ENCODE measurements at places on chromosomes 2 and 18.

DNA sequence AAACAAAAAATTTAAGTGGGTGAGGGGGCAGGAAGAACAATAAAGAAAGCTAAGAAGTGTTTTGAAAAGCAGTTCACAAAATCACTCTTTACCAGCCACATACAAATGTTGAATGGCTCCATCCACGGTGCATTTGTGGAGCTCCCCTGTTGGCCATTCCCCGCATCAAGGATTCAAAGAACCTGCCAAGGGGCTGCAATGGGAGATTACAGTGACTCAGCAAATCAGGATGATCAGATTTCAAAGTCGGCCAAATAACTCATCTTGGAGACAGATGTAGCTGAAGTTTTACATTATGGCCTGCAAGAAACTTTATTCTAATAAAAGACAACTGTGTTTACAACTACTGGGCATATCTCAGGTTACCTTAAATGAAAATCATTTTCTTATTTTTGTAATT is 26.9 kb downstream of the COL4A3 start:
- no peaks in the 10 kb centered on the region for H3K27me3 ChIP-seq
- no peak overlapping the region for H3K4me3 ChIP-seq
- H3K36me3 ChIP-seq, result no peaks in the 10 kb centered on the region

GRCh38 chr2:6943971-6944370 is 26.8 kb downstream of the RNF144A start:
- peaks cover 20% of the 10 kb centered on the region for H3K4me1 ChIP-seq
- no peaks in the 10 kb centered on the region for H3K27me3 ChIP-seq
- no peak for DNase-seq
- no peak overlapping the region for H3K27ac ChIP-seq
- H3K4me3 ChIP-seq, result no peak overlapping the region

GRCh38 chr2:37142546-37142945 is 14.2 kb downstream of the EIF2AK2 start:
- H3K36me3 ChIP-seq, result peaks cover 13% of the 10 kb centered on the region
- no peak overlapping the region for H3K4me3 ChIP-seq
- H3K4me1 ChIP-seq, result no peaks in the 10 kb centered on the region
- no peak for DNase-seq

DNA sequence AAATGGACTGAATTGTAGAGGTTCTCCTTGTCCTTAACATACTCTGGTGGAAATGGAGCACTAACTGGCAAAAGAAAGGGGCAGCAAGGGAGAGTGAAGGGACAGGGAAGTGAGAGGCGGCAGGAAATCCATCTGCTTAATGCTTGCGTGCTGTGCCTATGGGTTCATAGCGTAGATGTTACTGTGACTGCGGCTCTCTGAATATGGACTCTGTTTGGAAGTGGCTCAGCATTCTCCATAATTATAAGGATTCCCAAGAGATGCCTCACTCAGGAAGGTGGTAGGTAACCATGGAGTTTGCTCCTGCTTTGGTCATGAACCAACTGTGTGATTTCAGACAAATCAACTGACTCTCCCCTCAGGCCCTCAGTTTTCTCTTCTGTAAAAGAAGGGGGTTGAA is 50.0 kb downstream of the MYO3B start:
- H3K4me1 ChIP-seq, result peaks cover 17% of the 10 kb centered on the region
- H3K27ac ChIP-seq, result no peak overlapping the region
- H3K27me3 ChIP-seq, result no peaks in the 10 kb centered on the region
- H3K4me3 ChIP-seq, result no peak overlapping the region

- H3K27me3 ChIP-seq, result peaks cover 6% of the 10 kb centered on the region
- peak; percentile 53 for DNase-seq
- H3K4me3 ChIP-seq, result no peak overlapping the region
- no peaks in the 10 kb centered on the region for H3K4me1 ChIP-seq
- H3K36me3 ChIP-seq, result no peaks in the 10 kb centered on the region
- H3K27ac ChIP-seq, result no peak overlapping the region
These were observed 20.0 kb upstream of the RESP18 start for GRCh38 chr2:219352448-219353023.

- no peaks in the 10 kb centered on the region for H3K27me3 ChIP-seq
- H3K36me3 ChIP-seq, result no peaks in the 10 kb centered on the region
- no peak overlapping the region for H3K27ac ChIP-seq
These were observed 470.9 kb upstream of the SPHKAP start for GRCh38 chr2:228652366-228652765.

GRCh38 chr18:78701771-78702396 is 277.7 kb upstream of the SALL3 start:
- H3K4me1 ChIP-seq, result no peaks in the 10 kb centered on the region
- DNase-seq, result no peak
- H3K36me3 ChIP-seq, result no peaks in the 10 kb centered on the region
- no peak overlapping the region for H3K27ac ChIP-seq
- H3K4me3 ChIP-seq, result no peak overlapping the region
- no peaks in the 10 kb centered on the region for H3K27me3 ChIP-seq

- no peak for DNase-seq
- H3K27me3 ChIP-seq, result no peaks in the 10 kb centered on the region
- no peak overlapping the region for H3K27ac ChIP-seq
- H3K36me3 ChIP-seq, result no peaks in the 10 kb centered on the region
- H3K4me3 ChIP-seq, result no peak overlapping the region
These were observed 8.8 kb downstream of the RAB1A start for GRCh38 chr2:65120990-65121693.

GRCh38 chr2:26706616-26707473 is 14.3 kb downstream of the KCNK3 start:
- H3K4me3 ChIP-seq, result no peak overlapping the region
- H3K4me1 ChIP-seq, result no peaks in the 10 kb centered on the region
- peaks cover 94% of the 10 kb centered on the region for H3K27me3 ChIP-seq
- no peaks in the 10 kb centered on the region for H3K36me3 ChIP-seq
- DNase-seq, result no peak
- H3K27ac ChIP-seq, result no peak overlapping the region

DNA sequence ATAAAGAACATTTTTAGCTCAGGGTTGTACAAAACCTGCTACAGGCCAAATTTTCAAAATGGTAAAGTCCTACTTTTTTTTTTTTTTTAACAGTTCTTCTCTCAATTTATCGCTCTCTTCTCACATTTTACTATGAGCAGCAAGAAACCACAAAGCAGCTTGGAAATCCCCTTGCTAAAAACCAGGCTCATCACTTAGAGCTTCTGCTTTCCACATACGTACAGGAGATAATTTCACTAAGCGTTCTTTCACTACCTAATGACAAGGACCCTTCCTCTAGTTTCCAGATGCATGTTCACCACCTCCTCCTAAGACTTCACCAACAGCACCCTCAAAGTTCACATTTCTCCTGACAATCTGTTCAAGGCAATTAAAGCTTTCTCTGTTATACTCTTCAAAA is 294.9 kb upstream of the CYRIA start:
- peaks cover 17% of the 10 kb centered on the region for H3K4me1 ChIP-seq
- no peaks in the 10 kb centered on the region for H3K36me3 ChIP-seq
- no peak overlapping the region for H3K4me3 ChIP-seq
- peak; percentile 73 for DNase-seq
- peak overlapping the region; percentile 42 for H3K27ac ChIP-seq

GRCh38 chr2:233387667-233388528 is 33.6 kb downstream of the DGKD start:
- H3K27ac ChIP-seq, result no peak overlapping the region
- H3K36me3 ChIP-seq, result no peaks in the 10 kb centered on the region
- no peak overlapping the region for H3K4me3 ChIP-seq
- peaks cover 31% of the 10 kb centered on the region for H3K4me1 ChIP-seq

DNA sequence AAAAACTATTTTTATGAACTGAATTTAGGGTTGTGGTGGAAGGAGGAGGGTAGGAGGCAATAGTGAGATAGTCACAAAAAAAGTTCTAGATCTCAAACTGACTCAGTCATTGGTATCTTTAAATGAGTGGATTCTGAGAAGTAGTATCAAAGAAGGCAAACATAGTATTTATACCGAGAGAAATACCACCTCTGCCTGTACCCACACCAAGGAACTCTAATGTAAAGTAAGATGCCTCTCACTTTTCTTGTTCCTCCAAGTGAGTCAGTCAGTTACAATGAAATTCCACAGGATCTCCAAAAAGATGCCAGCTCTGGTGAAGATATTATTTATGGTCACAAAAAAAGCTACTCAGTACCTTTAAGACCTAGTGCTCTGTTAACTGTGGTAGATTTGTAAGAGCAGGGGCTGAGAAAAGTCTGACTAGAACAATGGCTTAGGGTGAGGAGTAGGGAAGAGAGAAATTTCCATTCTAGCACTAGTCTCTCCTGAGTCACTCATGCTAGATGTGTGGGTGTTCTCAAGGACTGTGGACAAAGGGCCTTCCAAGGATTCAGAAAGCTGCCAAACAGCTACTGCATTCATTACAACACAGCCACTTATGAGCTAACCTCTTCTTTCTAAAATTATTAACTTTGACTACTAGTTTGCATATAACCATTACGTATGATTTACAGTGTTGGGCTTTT is 36.3 kb downstream of the YWHAQ start:
- no peaks in the 10 kb centered on the region for H3K27me3 ChIP-seq
- no peak for DNase-seq
- H3K27ac ChIP-seq, result no peak overlapping the region
- peaks cover 6% of the 10 kb centered on the region for H3K36me3 ChIP-seq

GRCh38 chr2:130756053-130756873 is 923 bp downstream of the AMER3 start:
- no peaks in the 10 kb centered on the region for H3K4me1 ChIP-seq
- H3K36me3 ChIP-seq, result no peaks in the 10 kb centered on the region
- H3K4me3 ChIP-seq, result peak overlapping the region; percentile 51

DNA sequence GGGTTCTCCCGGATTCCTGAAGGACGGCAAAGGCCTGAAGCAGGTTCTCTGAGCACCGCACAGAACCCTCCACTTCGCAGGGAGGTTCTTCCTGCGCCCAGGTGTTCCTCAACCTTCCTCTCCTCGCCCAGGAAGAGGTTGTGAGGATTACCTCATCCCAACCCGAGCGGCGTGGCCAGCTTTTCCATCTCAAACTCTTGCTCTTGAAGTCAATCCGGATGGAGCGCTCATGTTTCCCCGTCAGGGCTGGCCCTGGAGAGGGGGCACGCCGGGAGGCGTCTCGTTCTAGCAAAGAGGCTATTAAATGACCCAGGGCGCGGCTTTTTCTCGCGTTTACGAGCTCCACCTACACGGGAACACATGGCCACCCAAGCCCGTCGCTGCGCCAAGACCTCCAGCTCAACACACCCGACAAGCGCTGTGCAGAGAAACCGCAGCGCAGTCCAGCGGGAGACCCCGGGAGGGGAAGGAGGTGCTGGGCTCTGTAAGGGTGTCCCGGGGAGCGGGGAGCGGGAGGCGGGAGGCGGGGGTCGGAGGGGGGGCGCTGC is 540 bp upstream of the RAB10 start:
- peaks cover 5% of the 10 kb centered on the region for H3K4me1 ChIP-seq
- H3K27me3 ChIP-seq, result no peaks in the 10 kb centered on the region
- no peak for DNase-seq
- H3K4me3 ChIP-seq, result peak overlapping the region; percentile 91
- peak overlapping the region; percentile 94 for H3K27ac ChIP-seq
- H3K36me3 ChIP-seq, result no peaks in the 10 kb centered on the region

- no peak overlapping the region for H3K4me3 ChIP-seq
- no peak for DNase-seq
- no peaks in the 10 kb centered on the region for H3K4me1 ChIP-seq
- H3K27ac ChIP-seq, result no peak overlapping the region
- H3K36me3 ChIP-seq, result no peaks in the 10 kb centered on the region
These were observed 235.6 kb upstream of the HS6ST1 start for GRCh38 chr2:128554151-128554769.

DNA sequence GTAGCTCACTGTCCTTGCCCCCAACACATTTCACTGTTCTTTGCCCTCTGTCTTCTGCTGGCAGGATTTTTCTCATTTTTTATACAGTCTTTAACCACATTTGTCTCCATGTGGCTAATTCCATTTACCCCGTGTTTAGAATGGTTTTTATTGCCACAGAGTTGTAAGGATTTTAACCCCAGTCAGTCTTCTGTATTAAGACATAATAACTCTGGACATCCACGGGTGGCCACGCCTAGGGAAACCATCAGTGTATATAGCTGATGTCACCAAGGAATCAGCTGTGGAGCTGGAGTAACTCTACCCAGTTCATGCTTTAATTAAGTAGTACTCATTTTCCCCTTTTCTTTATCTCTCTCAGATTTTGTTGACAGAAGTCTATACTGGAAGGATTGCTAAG is 139.8 kb downstream of the MAP4K4 start:
- H3K27ac ChIP-seq, result no peak overlapping the region
- DNase-seq, result no peak
- no peak overlapping the region for H3K4me3 ChIP-seq
- H3K27me3 ChIP-seq, result no peaks in the 10 kb centered on the region
- H3K36me3 ChIP-seq, result no peaks in the 10 kb centered on the region
- no peaks in the 10 kb centered on the region for H3K4me1 ChIP-seq

- H3K27me3 ChIP-seq, result no peaks in the 10 kb centered on the region
- H3K36me3 ChIP-seq, result no peaks in the 10 kb centered on the region
- no peak for DNase-seq
- no peak overlapping the region for H3K4me3 ChIP-seq
- H3K27ac ChIP-seq, result no peak overlapping the region
These were observed 94.5 kb upstream of the CHRNA1 start for GRCh38 chr2:174858745-174859144.

DNA sequence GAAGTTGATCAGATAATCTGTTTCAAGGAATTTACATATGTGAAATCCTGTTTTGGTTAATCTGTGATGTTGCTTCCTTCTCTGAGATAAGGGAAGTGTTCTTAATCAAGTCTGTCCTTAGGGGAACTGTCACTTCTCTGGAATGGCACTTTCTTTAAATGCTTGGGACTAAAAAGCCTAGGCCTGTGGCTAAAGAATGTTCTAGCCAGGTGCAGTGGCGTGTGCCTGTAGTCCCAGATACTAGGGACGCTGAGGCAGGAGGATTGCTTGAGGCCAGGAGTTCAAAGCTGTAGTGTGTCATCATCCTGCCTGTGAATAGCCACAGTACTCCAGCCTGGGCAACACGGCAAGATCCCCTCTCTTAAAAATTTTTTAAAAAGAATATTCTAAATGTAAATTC is 217.6 kb upstream of the SIX3 start:
- H3K4me3 ChIP-seq, result no peak overlapping the region
- no peaks in the 10 kb centered on the region for H3K27me3 ChIP-seq
- H3K36me3 ChIP-seq, result no peaks in the 10 kb centered on the region

- no peak overlapping the region for H3K27ac ChIP-seq
- no peaks in the 10 kb centered on the region for H3K27me3 ChIP-seq
- no peak for DNase-seq
- no peaks in the 10 kb centered on the region for H3K36me3 ChIP-seq
These were observed 274.7 kb downstream of the TWIST2 start for GRCh38 chr2:239122421-239123110.

GRCh38 chr18:48913775-48914174 is 37.0 kb downstream of the SMAD7 start:
- DNase-seq, result no peak
- no peaks in the 10 kb centered on the region for H3K36me3 ChIP-seq
- H3K4me3 ChIP-seq, result no peak overlapping the region
- no peaks in the 10 kb centered on the region for H3K27me3 ChIP-seq

DNA sequence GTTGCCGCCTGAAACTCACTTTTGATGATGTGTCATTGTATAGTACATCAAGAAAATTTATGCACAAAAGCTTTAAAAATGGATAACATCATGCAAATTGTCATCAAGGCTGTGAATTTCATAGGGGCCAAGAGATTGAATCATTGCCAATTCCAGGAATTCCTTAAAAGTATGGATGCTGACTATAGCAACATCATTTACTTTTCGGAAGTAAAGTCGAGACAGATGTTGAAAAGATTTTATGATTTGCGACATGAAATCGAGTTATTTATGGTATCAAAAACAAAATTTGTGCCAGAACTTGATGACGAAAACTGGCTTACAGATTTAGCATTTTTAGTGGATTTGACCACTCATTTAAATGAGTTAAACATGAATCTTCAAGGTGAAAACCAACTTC is 56.3 kb downstream of the ASB1 start:
- H3K27ac ChIP-seq, result no peak overlapping the region
- H3K27me3 ChIP-seq, result no peaks in the 10 kb centered on the region
- no peak overlapping the region for H3K4me3 ChIP-seq
- DNase-seq, result no peak
